ENCODE measurements at places on chromosomes 6 and 20.

DNA sequence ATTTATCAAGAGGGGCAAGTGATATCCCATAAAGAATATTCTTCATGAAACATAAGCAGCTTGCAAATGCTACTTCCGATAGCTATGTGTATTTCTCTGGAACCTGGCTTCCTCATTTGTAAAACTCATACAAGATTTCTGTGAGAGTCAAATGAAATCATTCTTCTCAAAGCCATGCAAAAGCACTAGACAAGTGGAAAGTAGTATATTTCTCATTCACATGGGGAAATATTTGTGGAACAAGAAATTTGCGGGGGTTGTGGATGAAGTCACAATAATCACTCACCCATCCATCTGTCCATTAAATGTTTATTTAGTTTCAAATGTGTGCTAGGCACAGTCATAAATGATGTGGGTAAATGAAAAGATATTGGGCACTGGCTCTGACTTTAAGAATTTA lies 150.5 kb downstream of the IPCEF1 start:
- DNase-seq: no peak

- DNase-seq: no peak
Observed at GRCh38 chr6:40369891-40370290, 217.3 kb downstream of the LRFN2 start.

DNA sequence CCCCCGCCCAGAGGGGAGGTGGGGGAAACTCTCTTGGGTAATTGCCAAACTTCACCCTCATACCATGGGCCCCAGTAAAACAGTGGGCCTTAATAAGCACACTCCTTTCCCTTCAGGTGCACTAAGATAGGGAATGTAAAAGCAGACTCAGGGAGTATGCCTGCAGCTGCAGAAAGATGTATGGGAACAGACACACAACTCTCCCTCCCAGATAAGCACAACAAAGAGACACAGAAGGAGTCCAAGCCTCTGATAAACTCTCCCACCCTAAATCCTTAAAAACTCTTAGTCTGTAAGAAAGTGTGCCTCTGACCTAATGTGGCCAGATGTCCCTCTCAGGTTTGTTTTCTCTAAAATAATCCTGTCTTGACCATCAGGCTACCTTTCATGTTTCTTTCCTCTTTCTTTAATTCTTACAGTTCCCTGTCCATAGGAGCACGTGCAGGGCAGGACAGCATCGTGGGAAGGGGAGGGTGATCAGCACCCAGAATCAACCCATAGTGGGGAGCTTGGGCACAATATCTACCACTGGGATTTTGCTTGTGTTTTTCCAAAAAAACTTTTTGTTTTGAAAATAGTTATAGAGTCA lies 11.3 kb upstream of the CTCFL start:
- DNase-seq: no peak

- no peak for DNase-seq
Observed at GRCh38 chr6:47323321-47323720, 13.6 kb upstream of the TNFRSF21 start.

- no peak for DNase-seq
Observed at GRCh38 chr20:41052742-41053419, 24.3 kb downstream of the TOP1 start.

GRCh38 chr20:48024539-48024938 lies 239.3 kb upstream of the SULF2 start:
- DNase-seq: no peak

Data from lower lobe of right lung (tissue), 2 donors.